Testis (tissue), 5 donors: ENCODE measurements at places on chromosomes 13 and 19.

- peak; percentile 24 for DNase-seq
Observed at GRCh38 chr13:99086267-99087097, 108.6 kb upstream of the DOCK9 start.

- DNase-seq: peak; percentile 66
Observed at GRCh38 chr19:12774588-12775555, at the start of gene HOOK2. TSS of gene HOOK2 (minus strand) at chr19:12775552. CDS start at chr19:12775449, 103 bp downstream.

DNA sequence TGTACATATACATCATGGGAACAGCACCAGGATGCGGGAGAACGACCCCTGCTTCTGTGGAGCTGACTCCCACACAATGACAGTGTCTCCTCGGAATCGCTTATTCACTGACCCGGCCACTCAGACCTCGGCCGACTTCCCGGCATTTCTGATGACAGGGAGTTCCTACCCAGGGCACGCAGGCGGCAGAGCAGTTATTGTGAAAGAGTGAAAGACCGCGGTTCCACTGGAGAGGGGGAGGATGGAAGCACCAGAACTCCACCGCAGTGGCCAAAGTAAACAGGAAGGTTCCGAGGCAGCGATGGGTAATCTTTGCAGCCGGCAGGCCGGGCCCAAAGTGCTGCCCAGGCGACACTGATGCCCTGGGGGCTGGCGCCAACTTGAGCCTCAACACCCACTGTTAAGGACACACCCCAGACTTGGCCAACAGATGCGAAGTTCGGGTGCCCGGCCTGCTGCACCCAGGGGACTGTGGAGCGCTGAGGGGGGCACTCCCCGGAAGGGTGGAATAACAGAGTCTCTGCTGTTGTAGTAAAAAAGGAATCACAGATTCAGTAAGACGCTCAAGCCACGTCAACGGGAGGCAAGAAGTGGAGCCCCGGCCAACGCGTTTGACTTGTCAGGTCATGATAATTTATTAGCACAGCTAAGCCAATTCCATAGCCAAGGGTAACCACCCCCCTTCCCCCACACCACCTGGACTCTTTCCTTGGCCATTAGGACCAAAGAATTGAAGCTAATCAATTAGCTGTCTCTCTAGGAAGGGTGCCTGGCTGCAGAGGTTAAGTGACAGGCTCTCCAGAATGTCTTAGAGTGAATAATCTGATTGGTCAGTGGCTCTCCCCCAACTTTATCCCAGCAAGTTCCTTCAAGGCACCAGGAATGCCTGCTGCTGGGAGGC, 5.8 kb downstream of the MLLT1 start:
- DNase-seq: peak; percentile 65

DNA sequence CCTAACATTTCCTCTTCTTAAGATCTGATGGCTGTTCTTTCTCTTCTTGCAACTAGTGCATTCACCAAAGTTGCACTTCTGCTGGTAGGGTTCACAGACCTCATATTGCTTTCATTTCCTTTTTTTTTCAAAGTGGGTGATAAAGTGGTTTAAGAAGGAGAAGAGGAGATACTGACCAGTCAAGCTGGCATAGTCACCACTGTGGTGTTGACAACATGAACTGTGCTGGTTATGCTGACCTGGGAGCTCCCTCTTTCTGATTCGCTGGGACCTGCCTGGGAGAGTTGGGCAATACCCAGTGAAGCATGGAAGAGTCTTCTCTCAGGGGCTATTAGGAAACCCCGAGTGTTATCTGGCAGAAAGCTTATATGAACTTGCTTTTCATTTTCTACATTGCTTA, 222.9 kb downstream of the SLITRK5 start:
- DNase-seq: no peak

DNA sequence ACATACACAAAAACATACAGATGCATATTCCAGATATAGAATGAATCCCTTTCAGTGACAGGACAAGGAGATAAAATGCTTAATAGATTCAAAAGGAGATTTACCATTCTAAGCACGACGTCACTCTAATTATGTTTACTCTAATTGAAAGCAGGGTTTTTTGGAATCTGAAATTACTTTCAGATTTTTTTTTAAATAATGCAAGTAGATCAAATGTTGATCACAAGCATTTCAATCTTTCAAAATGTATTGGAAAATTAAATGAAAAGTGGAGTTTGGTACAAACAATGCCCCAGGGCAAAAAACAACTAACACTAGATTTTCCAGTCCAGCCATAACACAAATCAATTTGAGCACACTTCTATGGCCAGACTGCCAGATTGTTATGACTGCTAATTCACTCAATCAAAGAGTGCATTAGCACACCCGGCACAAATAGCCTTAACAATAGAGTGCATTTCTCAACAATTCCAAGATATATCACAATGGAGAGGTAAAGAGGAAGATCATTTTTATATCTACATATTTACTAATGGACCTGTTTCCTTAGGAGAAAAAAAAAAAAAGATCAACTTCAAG, 4.3 kb upstream of the DACH1 start:
- no peak for DNase-seq

DNA sequence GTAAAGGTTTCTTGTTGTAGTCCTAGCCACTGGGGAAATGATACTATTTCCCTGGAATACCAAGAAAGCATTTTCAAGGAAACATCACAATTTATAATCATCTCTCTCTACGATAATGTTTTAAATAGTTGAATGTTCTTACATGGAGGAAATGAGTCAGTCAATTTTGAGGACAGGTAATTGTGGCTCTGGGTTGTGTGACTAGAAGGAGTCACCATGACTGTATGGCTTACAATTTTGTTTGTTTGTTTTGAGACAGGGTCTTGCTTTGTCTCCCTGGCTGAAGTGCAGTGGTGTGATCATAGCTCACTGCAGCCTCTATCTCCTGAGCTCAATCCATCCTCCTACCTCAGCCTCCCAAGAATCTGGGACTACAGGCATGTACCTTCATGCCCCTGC, 47.4 kb downstream of the COG3 start:
- DNase-seq: no peak

DNA sequence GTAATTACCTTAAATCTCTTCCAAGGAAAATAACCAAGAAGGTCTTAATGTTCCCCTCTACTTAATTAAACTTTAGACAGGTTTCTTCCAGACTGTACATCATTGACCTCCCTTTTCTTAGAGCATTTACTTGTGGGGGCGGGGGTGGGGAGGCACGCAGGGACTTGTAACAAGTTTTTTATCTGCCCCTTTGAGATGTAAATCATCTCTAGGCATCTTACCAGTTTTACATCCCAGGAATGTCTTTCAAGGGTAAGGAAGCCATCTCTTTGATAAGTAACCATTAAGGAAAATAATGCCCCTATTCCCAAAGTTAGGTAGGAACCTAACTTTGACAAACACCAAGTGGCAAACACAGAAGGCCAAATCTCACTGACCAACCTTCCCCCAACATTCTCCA, 528.6 kb downstream of the SUCLA2 start:
- no peak for DNase-seq

DNA sequence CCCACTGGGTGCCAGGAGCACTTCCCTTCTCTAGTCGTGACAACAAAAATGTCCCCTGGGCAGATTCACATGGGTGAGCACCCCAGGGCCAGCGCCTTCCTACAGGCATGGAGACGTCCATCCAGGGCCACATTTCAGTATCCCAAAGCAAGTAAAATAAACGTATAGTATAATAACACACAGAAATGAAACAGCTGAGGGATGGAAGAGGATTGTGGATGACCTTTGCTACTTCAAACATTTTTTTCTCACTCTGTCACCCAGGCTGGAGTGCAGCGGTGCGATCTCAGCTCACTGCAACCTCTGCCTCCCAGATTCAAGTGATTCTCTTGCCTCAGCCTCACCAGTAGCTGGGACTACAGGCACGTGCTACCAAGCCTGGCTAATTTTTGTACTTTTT, 28.2 kb downstream of the CILP2 start:
- DNase-seq: no peak

- DNase-seq: no peak
Observed at GRCh38 chr19:24159707-24160106, 72.7 kb downstream of the ZNF254 start.

GRCh38 chr19:31317570-31317969, 31.7 kb downstream of the TSHZ3 start:
- DNase-seq: no peak

GRCh38 chr13:54373211-54373610, 1344.6 kb downstream of the OLFM4 start:
- peak; percentile 18 for DNase-seq

DNA sequence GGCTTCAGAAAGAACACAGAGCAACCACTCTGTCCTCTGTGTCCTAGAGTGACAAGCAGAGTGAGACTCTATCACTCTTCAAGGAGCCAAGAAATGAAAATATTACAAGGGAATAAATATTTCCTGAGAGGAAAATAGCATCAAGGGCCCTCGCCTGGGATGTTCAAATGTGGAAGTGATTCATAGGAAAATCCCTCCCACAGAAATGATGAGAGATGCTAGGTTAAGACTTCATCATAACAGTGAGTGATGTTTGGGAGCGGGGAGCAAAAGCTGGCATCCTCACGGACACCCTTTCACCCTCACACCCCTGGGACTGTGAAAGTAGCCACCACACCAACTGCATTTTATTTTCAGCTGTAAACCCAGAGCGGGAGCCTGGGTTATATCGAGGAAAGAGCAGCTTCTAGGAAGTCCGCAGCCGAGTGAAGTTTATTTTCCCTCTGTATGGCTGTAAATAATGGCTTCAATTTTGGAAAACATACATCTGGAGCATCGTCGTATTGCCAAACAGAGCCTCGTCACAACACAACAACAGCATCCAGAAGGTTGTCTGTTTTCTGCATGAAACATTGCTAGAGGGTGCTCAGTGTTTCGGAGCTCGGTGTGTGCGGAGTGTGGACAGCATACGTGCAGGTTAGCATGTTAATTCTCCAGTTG, 54.8 kb downstream of the DLEU7 start:
- no peak for DNase-seq

- DNase-seq: no peak
Observed at GRCh38 chr19:28134311-28134710, 1078.6 kb downstream of the UQCRFS1 start.

- DNase-seq: no peak
Observed at GRCh38 chr19:7742991-7743390, 4.3 kb downstream of the CD209 start.

DNA sequence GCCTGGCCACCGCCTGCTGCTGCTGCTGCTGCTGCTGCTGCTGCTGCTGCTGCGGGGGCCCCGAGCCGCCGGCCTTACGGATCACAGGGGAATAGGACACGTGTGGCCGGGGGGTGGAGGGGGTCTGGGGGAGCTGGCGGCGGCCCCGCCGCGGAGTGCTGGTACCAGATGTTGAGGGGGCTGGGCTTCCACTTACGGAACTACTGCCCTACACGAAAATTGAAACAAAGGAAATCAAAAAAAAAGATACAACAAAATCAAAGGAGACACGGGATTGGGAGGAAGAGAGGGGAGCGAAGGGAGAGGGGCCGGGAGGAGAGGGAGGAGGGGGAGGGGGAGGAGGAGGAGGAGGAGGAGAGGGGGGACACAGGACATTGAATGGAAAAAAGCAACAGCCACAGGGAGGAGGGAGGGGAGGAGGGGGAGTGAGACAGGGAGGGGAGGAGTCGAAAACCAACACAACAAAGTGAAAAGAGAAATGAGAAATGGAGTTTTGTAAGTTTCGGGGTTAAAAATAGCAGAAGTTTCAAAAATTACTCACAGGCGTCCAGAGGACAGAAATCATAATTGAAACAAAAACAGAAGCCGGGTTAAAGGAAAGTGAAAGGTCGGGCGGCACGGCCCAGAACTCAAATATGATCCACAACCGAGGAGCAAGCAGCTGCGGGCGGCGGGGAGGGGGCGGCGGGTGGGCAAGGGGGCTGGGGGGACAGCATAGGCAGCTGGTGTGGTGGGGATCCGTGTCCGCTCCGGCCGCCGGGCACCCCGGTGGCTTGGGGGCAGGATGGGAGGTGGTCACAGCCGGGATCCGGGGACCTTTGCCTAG, 57.8 kb downstream of the IER2 start:
- peak; percentile 39 for DNase-seq

DNA sequence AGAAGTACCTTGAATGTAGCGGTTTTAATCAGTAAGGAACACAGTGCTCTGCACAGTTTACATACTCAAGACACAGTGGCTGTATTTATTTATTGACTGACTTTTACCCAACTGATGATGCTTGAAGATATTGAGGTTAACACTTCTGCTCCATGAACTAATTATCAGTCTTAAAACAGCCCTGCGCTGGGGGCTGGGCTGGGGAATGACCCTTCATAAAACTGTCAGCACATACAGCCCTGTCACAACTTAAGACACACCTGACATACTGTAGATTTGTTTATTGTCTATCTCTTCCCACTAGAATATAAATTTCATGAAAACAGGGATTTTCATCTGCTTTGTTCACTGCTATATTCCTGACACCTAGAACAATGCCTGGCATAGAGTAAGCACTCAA, 10.8 kb downstream of the NEK5 start:
- DNase-seq: no peak

DNA sequence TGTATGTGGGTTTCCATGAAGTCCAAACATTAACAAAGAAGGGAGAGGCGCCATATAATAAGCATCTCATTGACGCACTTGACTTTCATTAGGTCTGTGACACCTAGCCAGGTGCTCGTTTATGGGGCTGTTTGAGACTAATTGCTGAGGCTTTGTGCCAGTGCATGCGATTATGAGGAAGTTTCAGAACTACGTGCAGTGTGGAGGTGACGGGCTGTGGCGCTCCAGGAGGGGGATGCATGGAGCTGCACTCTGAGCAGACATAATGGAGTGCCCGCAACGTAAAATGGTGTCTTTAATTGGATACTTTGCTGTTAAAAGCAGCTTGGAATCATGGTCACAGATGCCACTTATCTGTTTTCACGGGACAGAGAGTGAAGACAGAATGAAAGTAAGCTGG, 223.2 kb downstream of the FGF9 start:
- DNase-seq: no peak

DNA sequence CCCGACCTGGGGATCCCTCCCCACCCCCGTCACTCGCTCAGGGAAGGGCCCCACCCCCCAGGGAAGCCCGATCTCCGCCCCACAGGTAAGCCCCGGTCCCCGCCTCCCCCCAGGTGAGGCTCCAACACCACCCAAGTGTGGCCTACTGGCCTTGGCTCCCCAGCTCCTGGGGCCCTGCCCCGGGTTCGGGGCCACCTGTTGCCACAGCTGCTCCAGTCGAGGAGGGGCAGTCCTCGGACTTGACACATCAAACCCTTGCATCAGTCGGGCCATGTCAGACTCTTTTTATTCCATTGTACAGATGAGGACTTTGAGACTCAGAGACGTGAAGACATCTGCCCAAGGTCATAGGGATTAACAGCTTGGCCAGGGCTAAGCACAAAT, 512 bp downstream of the CC2D1A start:
- peak; percentile 27 for DNase-seq

GRCh38 chr19:17406046-17406886, 836 bp upstream of the BST2 start:
- no peak for DNase-seq

- no peak for DNase-seq
Observed at GRCh38 chr13:110758195-110758805, 44.8 kb downstream of the ING1 start.

- DNase-seq: no peak
Observed at GRCh38 chr13:90673746-90674145, 673.7 kb upstream of the MIR17HG start.

DNA sequence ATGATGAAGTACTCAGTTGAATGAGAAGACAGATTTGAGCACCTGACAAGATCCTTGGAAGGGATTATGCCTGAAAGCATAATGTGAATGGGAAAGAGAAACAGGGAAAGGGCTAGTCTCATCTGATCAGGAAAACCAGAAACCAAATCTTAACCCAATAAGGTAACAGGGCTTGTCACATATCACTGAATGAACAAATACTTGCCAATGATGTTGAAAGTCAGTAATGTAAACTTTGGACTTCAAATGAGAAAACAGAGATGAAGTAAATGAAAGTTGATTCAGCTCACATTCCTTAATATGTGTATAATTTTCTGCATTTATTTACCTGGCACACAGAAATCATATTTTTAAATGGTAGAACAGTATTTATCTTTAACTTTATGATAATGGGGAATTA, 480.0 kb downstream of the KCTD12 start:
- DNase-seq: no peak
